H4 (cell line): ENCODE measurements at places on chromosomes 2 and 18. TPM values are rescaled to one million over a fixed set of nuclear protein-coding genes. Genes with fewer than 3 reads are reported as not detected.

GRCh38 chr2:159557437-159558034, 58.8 kb downstream of the BAZ2B start:
- DNase-seq, result no peak

- no peak for DNase-seq
Measured at GRCh38 chr18:9474108-9474982, 968 bp upstream of the RALBP1 start.

DNA sequence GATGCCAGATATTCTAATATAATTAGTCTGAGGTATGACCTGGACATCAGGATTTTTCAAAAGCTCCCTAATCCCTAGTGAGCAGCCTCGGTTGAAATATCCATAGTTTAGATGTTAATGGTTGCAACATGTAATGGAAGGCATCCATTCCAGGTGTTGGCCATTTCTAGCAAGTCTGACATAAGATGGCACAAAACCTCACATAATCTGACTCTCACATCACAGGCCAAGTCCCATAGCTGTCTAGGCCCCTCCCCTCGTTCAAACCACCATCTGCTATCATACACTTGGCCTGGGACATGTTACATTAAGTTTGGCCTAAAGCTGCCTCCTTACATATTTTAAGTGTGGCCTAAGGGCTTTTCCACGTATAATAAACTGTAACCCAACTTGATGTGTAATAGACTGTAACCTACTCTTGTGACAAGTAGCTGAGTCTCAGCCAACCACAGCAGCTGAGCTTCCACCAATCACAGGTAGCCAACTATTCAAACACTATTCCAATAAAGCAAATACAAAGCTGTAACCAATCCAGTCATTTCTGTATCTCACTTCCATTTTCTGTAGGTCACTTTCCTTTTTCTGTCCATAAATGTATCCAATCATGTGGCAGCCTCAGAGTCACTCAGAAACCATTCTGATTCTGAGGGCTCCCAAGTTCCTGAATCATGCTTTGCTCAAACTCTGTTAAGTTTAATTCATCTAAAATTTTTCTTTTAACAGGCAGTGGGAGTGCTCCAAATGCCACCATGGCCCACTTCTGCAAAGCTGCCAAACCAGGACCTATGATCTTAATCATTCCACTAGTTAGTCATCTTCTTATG, 59.4 kb downstream of the ADD2 start:
- DNase-seq, result no peak

GRCh38 chr2:196328088-196328680, 156.8 kb upstream of the STK17B start:
- DNase-seq, result no peak

DNA sequence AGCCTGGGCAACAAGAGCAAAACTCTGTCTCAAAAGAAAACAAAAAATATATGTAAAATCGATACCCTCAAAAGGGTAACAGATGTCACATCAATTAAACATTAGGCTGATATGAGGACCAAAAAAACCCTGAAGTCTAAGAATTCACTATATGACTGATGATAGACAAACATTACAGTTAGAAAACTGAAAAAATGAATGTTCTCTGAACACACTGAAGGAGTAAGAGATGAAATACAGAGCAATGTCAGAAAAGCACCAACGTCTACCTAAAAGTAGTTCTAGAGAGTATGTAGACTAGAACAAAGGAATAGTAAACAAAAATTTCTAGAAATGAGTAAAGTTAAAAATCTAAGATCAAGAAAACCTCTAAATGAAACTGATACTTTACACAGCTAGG, 81.9 kb downstream of the SLC66A3 start:
- DNase-seq, result no peak

DNA sequence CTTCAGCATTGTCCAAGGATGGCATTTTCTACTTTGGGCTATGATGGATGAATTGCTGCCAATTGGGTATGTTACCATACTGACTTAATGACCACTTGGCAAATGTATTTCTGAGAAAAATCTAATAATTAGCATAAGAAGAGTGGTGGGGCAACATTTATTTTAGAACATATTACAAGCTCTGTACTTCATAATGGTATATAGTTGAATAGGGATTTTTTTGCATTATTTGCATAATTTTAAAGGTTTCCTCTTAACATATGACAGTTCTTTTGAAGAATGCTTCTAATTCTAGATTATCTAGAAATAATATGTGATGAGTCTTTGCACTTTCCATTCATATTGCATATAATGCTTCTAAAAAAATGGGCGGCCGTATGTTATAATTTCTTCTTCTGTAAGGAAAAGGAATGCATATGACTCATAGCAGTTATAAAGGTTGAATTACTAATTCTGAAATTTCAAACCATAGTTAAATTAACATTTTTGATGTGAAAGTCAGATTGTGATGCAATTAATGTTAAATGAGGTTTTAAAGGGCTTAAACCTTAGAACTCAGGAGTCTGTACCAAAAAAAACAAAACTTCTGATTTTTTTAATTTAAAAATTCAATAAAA, 1652.3 kb upstream of the SLC39A10 start:
- no peak for DNase-seq

HS1BP3 gene
- total RNA-seq, result 5.7 and 6.7 TPM in 2 replicates

MSTN gene
- not detected in 2 replicates for total RNA-seq

CFAP210 gene
- total RNA-seq, result not detected in 2 replicates

CYP26B1 gene
- 1.5 and 1.7 TPM in 2 replicates for total RNA-seq
